Esophagus squamous epithelium (tissue), 5 donors: ENCODE measurements at places on chromosomes 3 and 15. TPM values are rescaled to one million over a fixed set of nuclear protein-coding genes. Genes with fewer than 3 reads are reported as not detected.

GRCh38 chr3:126472277-126473006 lies 3.2 kb downstream of the ZXDC start:
- peak overlapping the region; percentile 60 for H3K27ac ChIP-seq
- H3K36me3 ChIP-seq = peaks cover 21% of the 10 kb centered on the region
- H3K4me3 ChIP-seq = no peak overlapping the region
- H3K27me3 ChIP-seq = no peaks in the 10 kb centered on the region
- DNase-seq = no peak

- peaks cover 7% of the 10 kb centered on the region for H3K36me3 ChIP-seq
- DNase-seq = no peak
- peak overlapping the region; percentile 89 for H3K4me3 ChIP-seq
- H3K27me3 ChIP-seq = no peaks in the 10 kb centered on the region
- H3K27ac ChIP-seq = peak overlapping the region; percentile 90
These were observed 863 bp downstream of the PSMA4 start for GRCh38 chr15:78540871-78541743.

GRCh38 chr15:27545494-27546255 lies 553.4 kb downstream of the OCA2 start:
- no peak for DNase-seq
- no peaks in the 10 kb centered on the region for H3K36me3 ChIP-seq
- H3K4me1 ChIP-seq = no peaks in the 10 kb centered on the region
- H3K27ac ChIP-seq = no peak overlapping the region

DNA sequence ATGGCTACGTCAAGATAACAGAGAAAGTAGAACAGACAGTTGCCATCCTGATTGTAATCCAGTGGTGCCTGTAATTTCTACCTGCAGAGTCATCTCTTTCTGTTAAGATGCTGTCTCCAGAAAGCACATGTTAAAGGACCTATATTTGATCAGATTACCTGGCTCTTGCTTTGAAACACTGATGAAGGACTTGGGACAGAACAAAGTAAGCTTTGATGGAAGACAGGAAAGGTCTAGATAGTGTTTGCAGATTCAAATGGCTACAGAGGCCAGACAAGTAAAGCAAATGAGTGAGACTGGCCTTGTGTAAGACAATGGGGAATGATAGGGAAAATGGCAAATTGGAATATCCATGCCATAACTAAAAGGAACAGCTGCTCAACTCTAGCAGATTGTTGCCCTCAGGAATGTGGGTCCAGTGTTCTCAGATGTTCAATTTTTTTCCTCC lies 1.8 kb upstream of the GSK3B start:
- peak overlapping the region; percentile 77 for H3K4me3 ChIP-seq
- peak overlapping the region; percentile 100 for H3K27ac ChIP-seq
- H3K36me3 ChIP-seq = no peaks in the 10 kb centered on the region
- H3K27me3 ChIP-seq = no peaks in the 10 kb centered on the region
- DNase-seq = no peak
- H3K4me1 ChIP-seq = peaks cover 7% of the 10 kb centered on the region

GRCh38 chr3:151200586-151200985 lies 2.4 kb downstream of the GPR171 start:
- no peak for DNase-seq
- no peak overlapping the region for H3K27ac ChIP-seq
- no peaks in the 10 kb centered on the region for H3K27me3 ChIP-seq
- no peak overlapping the region for H3K4me3 ChIP-seq
- no peaks in the 10 kb centered on the region for H3K4me1 ChIP-seq
- H3K36me3 ChIP-seq = no peaks in the 10 kb centered on the region

DNA sequence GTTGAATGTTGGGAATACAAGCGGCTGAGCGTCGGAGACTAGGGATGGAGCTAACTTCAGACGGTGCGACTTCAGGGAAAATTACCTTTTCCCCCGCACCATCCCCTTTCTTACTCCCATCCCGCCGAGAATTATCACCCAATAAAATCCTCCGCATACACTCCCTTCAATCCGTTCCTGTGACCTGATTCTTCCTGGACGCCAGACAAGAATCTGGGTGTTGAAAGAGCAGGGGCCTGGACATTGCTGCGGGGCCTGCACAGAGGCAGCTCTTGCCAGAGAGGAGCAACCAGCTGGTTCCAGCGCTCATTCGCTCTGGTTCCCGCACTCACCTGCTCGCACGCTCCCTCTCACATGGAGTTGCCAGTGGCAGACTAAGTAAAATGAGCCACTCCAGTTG lies 241.9 kb downstream of the ALCAM start:
- H3K36me3 ChIP-seq = no peaks in the 10 kb centered on the region
- H3K4me3 ChIP-seq = no peak overlapping the region
- no peak for DNase-seq
- H3K27me3 ChIP-seq = no peaks in the 10 kb centered on the region
- no peaks in the 10 kb centered on the region for H3K4me1 ChIP-seq

DNA sequence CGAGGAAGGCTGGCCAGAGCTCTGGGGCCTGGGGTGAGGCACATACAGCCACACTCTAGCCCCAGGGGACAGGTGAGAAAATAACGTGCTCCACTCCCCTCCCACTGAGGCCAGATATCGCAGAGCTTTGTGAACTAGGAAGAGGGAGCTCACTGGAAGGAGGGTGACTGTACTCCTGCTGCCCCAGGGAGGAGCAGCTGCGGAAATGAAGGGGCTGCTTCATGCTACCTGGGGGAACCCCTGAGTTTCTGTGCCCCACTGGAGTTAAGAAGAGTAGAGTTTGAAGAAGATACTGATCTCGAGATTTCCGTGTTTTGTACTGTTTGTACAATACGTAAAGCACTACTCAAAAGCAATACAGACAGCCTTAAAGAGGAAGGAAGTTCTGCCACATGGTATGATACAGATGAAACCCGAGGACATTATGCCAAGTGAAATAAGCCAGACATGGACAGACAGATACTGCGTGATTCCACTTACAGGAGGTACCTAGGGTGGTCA lies 44.6 kb downstream of the CMTM6 start:
- H3K4me3 ChIP-seq = no peak overlapping the region
- H3K36me3 ChIP-seq = no peaks in the 10 kb centered on the region
- peaks cover 88% of the 10 kb centered on the region for H3K27me3 ChIP-seq
- peaks cover 46% of the 10 kb centered on the region for H3K4me1 ChIP-seq
- peak overlapping the region; percentile 43 for H3K27ac ChIP-seq

DNA sequence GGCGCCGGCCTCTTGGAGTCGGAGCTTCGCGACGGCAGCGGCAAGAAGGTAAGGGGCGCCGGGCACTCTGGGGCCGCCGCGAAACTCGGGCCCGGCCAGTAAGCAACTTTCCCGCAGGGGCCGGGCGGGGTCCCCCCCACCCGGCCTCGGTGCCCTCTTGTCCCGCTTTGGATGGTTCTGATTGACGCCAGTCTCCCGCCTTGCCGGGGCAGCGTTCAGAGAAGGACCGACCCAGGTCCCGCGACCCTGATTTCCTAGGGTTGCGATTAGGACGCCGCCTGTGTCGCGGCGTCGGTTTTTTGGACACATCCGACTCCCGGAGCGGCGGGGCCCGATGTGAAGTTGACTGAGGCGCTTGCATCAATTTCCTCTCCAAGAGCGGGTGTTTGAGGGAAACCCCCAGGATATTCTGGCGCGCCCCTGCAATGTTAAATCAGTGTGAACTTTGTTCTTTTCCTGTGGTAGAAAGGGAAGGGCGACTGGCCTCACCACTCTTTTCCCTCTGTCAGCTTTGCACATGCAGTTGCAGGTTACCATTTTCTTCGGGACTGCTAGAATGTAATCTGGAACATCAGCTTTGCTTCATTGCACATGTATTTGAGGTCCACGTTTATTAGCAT lies 755 bp downstream of the PDE8A start:
- H3K4me3 ChIP-seq = peak overlapping the region; percentile 67
- H3K36me3 ChIP-seq = no peaks in the 10 kb centered on the region
- no peak for DNase-seq
- peak overlapping the region; percentile 95 for H3K27ac ChIP-seq
- H3K4me1 ChIP-seq = no peaks in the 10 kb centered on the region

DNA sequence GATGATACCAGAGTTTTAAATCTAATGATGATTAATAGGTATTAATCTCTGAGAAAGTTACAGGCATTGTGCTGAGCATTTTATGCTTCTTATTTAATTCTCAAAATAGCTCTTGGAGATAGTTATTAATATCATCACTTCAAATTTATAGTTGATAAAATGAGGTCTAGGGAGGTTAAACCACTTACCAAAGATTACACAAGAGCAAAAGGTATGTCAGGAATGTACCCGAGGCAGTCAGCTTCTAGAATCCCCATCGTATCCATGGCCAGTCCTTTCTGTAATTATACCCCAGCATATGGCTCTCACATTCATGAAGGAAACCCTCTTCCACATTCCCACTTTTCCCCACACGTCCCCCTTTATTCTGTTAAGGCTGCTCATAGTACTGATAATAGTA lies 421.3 kb downstream of the PYDC2 start:
- H3K4me3 ChIP-seq = no peak overlapping the region
- no peaks in the 10 kb centered on the region for H3K27me3 ChIP-seq
- H3K36me3 ChIP-seq = no peaks in the 10 kb centered on the region
- no peak overlapping the region for H3K27ac ChIP-seq
- DNase-seq = no peak

DNA sequence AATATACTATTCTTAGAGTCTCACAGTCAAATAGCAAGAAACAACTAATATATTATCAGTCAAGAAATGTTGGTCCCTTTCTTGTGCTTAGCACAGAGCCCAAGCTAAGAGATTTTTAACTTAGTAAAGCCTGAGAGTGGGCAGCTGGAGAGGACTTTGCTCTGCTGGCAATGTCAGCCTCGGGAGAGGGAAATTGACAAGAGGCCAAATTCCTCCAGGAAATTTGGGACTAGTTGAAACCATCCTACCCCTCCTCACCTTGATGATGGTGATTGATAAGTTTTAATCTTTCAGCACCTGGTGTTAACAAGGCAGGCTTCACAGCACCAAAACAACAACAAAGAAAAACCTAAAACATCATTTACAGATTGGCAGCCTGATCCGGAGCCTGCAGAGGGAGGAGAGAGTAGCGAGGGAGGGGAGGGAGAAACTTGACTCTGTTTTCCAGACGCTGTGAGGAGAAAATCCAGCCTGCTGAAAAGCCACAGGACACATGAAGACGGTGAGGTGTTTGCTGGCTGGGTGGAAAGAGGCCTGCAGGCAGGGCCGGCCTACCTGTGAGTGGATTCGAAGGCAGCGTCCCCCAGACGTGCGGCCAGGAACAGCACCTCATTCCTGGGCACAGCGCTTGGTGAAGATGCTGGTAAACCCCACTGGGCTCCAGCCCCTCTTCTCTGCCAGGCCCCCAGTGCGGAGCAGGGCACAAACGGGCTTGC lies 150.9 kb downstream of the LRRC28 start:
- peaks cover 14% of the 10 kb centered on the region for H3K4me1 ChIP-seq
- H3K4me3 ChIP-seq = no peak overlapping the region
- H3K36me3 ChIP-seq = no peaks in the 10 kb centered on the region

Gene ARPP21
- total RNA-seq = not detected

Gene GABRG3
- 0.08 TPM for total RNA-seq

Gene TJP1
- 69.6 TPM for total RNA-seq

Gene AHSG
- not detected for total RNA-seq

Gene GOLGA6L7
- total RNA-seq = not detected

Gene SLC9C1
- not detected for total RNA-seq

Gene ITPKA
- total RNA-seq = 0.76 TPM

Gene NRG4
- total RNA-seq = 2.8 TPM

Gene ASB14
- not detected for total RNA-seq
